CD4-positive, alpha-beta T cell treated with Interleukin-15 for 4 hours (primary cell): ENCODE measurements at places on chromosomes 4 and X.

GRCh38 chrX:115642311-115642710 lies 81.3 kb downstream of the PLS3 start:
- DNase-seq: no peak

GRCh38 chrX:75155827-75156525 lies at the start of gene ABCB7:
Gene ABCB7 (minus strand): TSS chrX:75156283. CDS start chrX:75156272, 11 bp downstream.
- peak; percentile 66 for DNase-seq

DNA sequence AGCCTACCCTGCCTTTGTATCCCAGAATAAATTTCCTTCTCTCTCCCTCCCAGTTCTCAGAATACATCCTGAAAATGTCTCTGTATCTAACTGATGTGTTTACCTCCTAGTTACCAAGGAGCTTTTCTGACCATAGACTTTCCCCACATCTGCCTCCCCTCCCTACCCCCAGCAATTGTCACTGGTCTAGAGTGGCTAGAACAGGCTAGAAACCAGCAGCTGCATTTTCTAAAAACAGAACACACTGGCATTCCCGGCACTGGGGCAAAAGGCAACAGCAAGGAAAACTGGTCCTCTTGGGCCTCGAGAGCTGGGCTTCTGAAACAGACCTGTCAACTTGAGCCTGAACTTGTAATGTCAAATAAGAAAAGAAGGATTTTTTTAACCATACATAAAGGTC lies 16.4 kb downstream of the TASL start:
- DNase-seq: no peak

DNA sequence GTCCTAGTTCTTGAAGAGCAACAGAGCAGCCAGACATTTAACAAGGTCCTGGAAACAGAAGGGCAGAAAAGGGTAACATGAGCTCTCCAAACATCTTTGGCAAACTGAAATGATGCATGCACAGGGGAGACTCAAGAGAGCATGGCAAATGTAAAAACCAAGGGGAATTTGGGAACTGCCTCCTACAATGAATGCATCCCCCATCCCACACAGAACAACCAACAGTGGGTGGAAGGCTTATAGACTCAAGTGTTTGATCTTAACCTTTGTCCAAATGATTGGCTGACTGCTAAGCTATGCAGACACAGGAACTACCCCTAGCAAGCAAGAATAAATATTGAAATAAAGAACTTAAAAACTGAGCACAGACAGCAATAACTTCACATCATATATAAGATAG lies 74.4 kb downstream of the CENPC start:
- no peak for DNase-seq

DNA sequence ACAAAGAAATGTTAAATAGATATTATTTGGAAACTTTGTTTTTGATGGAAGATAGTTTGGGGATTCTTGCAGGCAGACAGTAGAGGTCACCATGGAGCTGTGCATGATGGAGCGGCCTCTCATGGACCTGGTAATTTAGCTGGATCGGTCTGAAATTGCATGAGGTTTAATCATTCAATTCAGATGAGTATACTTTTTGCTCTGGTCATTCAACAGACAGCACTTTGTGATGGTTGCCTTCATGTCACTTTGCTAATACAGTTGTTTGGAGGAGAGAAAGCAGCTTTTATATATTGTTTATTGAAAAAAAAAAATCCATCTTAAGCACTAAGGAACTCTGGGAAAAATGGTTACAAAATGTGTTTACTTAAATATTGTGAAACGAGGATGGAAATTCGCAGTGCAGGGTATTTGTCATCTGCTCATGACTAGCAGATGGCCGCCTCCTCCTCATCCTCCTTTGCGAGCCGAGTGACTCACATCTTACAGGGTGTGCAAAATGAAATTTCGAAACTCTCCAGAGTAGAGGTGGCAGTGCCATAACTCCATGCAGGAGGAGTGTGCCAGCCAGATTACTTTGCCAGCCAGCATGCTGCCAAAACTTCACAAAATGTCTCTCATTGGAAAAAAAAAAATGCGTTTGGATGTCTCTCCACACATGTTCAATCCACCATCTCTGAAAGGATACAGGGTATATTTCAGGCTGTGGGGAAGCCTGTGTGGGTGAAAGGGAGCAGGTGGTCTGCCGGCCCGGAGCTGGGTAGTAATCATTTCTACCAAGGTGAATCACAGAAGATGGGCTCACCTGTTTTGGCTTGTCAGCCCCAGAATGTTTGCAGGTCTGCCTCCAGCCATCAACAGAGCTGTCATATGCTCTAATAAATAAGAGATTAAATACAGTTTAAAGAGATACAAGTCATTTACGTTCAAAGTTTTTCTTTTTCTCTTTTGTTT lies 314.9 kb upstream of the DIPK2B start:
- peak; percentile 33 for DNase-seq

GRCh38 chr4:41362621-41363383 lies 106.1 kb downstream of the UCHL1 start:
- DNase-seq: no peak
